ENCODE measurements at places on chromosomes 3 and 15.
A peak's percentile ranks its signal among the peaks of the same experiment; 100 is the strongest.

GRCh38 chr3:161770484-161771386, 274.1 kb downstream of the OTOL1 start:
- no peak for DNase-seq

DNA sequence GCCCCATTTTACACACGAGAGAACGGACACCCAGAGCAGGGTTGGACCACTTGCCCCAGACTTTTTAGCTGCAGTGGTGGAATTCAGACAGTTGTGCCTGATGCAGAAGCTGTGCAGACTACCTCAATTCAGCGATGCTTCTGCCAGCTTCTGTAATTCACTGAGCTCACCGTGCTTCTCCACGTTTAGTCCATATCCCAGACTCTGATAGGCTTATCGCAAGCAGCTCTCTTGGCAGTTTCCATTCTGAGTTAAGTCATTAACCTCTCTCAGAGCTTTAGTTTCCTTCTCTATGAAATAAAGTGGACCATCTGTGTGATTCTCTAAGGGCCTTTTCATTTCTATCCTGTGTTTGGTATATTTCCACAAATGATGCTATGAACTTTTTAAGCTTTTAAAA, 37.1 kb downstream of the ABHD17C start:
- no peak for DNase-seq

- DNase-seq: no peak
Measured at GRCh38 chr3:107345822-107346405, 31.3 kb upstream of the CCDC54 start.

- DNase-seq: no peak
Measured at GRCh38 chr15:84603630-84604379, 3.0 kb downstream of the ZSCAN2 start.

DNA sequence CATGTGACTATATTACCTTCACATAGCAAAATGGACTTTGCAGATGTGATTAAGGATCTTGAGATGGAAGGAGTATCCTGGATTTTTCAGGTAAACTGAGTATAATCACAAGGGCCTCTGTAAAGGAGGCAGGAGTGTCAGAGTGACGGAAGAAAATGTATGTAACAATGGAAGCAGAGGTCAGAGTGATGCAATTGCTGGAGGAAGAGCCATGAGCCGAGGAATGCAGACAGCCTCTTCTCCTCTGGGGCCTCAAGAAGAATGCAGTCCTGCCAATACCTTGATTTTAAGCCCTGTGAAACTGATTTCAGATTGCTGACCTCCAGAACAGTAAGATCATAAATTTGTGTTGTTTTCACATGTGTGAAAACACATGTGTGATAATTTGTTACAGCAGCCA, 15.1 kb downstream of the HEMK1 start:
- DNase-seq: no peak

DNA sequence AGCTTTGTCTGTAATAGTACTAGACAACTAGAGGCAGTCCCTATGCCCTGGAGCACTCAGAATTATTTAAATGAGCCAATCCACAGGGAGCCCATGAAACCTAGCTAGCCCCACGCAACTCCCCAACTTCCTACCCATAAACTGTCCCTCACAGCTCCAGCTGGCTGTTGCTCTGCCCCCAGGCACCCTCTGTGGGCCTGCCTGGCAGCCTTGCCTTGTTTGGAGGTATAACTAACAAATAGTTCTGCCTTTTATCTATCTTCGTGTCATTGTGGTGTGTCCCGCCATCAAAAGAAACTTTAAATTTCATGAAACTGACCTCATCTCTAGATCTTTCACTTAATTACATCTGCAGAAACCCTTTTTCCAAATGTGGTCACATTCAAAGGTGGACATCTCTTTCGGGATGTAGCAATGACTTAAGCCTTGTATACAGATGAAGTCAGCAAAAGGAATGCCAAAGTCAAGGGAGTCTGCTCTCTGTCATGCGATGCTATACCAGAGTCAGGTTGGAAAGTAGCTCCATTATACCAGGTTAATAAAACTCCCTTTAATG, 1.8 kb upstream of the RTP3 start:
- DNase-seq: no peak

GRCh38 chr3:50297896-50298725, 1.1 kb downstream of the HYAL3 start:
- DNase-seq: no peak

DNA sequence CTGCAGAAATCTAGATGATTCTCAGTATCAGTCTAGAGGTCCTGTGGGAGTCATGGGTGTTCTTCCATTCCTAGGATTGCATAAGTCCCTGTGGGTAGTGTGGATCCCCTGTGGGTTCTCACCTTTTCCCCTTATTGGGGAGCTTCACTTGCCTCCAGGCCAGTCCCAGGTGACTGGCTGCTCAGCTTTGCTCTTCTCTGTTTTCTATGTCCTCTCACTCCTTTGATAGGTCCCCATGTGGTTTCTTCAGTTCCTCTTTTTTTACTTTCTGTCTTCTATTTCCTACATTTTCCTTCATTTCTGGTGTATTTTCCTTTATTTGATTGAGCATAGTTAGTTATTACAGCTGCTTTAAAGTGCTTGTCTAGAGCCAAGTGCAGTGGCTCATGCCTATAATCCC, 10.9 kb downstream of the TEX55 start:
- DNase-seq: no peak

GRCh38 chr15:63231706-63232105, 42.3 kb downstream of the RAB8B start:
- DNase-seq: no peak

DNA sequence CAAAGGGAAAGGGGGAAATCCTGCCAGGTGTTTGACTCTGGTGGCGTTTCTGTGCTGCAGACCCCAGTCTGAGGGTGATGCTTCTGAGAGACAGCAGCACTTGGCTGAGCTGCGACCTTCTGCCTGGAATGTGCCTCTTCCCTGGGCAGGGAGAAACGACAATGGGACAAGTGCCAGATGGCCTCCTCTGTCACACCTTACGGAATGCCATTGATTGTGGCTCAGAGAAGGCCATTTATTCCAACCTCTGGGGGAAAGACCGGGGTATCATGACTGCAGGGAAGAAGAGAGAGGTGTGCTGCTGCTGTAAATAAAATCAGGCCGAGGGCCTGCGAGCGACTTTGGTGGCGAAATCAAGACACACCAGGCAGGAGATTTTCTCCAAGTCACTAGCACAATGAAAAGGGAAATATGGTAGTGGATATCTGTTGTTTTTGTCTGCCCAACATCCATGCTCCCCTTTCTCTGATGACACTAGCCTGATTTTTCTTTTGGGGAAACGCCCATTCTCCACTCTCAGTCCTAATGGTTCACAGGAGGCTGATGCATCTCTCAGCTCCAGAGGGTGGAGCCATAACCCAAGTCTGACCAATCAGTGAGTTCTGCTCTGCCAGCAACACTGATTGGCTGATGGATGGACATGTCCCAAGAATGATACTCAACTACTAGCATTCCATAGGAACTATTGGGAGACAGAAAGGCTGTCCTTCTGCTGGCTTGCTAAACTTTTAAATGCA, 336.1 kb downstream of the FOXP1 start:
- no peak for DNase-seq

GRCh38 chr3:105394177-105394576, 27.5 kb downstream of the ALCAM start:
- no peak for DNase-seq

DNA sequence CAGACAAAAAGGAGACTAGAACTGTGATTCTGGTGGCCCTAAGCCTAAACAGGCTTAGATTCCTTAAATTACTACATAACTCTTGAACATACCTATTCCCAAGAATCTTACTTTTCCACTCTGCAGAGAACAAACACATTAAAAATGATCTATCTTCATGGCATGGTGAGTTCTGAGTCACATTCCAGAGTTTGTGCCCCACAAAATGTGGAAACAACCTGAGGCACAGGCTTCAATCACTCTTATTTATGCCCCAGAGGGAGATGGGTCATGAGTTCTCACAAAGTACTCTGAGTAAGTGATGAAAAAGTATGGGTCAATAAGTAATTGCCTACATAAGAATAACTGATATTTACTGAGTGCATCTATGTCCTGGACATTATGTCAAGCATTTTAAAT, 137.5 kb upstream of the SLC2A2 start:
- no peak for DNase-seq

- peak; percentile 69 for DNase-seq
Measured at GRCh38 chr15:31360843-31361763, 34.5 kb downstream of the KLF13 start.

GRCh38 chr3:116000311-116000710, 377.0 kb downstream of the GAP43 start:
- no peak for DNase-seq

GRCh38 chr3:102123590-102124190, 274.4 kb downstream of the NFKBIZ start:
- DNase-seq: no peak

DNA sequence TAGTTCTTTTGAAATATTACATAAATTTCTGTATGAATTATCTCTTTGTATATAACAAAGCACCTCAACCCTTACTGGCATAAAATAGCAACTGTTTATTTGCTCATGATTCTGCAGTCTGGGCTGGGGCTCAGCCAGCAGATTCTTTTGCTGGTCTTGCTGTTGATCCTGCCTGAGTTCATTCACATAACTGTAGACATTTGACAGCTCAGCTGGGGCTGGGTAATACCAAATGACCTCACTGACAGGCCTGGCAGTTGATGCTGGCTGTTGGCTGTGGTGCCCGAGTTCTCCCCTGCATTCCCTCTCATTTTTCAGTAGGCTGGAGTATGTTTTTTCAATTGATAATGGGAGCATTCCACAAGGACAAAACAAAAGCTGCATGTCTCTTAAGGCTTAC, 449.9 kb upstream of the GOLIM4 start:
- DNase-seq: no peak

DNA sequence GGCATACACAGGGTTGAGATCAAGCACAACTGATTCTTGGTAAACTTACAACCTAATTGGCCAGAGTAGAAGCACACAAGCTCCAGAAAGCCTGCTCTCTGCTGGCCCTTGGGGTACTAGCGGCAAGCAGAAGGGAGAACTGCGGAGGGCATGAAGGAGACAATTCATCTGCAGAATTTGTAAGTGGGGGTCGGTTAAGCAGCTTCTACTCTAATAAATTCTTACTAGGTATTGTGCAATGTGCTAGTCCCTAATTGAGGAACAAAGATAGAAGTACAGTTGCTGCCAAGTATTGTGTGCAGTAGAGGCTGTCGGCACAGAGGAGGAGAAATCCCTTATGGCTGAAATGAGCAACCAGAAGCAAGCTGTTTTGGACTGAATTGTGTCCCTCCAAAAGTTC, 91.2 kb upstream of the VEPH1 start:
- no peak for DNase-seq

- no peak for DNase-seq
Measured at GRCh38 chr3:183266454-183266853, 13.4 kb downstream of the B3GNT5 start.

GRCh38 chr3:60147249-60147950, 1097.6 kb upstream of the CFAP20DC start:
- DNase-seq: no peak

DNA sequence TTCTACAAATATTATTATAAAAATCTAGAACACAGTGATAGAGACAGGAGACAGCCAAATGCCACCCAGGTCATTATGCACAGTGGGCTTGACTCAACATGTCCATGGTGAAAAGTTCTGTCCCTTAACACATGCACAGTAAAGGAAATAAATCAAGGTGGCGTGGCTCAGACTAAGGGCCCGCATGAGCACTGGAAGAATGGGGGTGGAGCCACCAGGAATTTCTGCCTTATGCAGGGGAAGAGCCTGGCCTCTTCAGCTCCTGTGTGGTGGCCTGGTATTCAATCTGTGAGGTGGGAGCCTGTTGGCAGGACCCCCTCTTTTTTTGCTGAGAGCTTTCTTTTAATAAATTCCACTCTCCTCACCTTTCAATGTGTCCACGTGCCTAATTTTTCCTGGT, 17.2 kb upstream of the SPG21 start:
- no peak for DNase-seq

DNA sequence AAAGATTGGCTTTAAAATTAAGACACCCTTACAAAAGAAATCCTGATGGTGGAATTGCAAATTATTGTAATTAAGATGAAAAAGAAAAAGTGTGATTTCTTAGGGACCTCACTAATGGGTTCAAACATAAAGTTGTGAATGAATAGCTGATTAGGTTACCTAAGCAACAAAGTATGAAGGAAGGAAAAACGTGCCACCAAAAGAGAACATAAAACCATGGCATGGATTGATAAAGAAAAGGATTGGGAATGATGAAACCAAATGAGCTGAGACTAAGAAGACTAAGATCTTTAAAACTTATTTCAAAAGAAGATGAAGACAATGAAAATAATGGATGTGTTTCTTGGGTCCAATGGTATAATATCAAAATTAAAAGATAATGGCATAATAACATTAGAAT, 32.2 kb upstream of the GUCA1C start:
- DNase-seq: no peak

- no peak for DNase-seq
Measured at GRCh38 chr3:7038394-7038793, 177.5 kb downstream of the GRM7 start.

DNA sequence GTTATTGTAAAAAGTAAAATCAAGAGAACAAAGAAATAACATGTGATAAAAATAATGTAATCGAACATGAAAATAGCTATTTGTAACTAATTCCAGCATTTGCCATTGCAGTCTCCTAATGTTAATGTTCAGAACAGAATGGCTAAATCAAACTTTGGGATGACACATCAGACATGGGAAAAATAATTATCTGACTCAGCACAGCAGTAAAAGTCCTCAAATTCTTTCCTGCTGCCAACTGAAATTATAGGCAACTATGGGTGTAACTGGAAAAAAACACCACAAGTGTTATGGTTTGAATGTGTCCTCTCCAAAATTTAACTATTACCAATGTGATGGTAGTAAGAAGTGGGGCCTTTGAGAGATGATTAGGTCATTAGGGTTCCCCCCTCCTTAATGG, 446.7 kb downstream of the C3orf38 start:
- no peak for DNase-seq

DNA sequence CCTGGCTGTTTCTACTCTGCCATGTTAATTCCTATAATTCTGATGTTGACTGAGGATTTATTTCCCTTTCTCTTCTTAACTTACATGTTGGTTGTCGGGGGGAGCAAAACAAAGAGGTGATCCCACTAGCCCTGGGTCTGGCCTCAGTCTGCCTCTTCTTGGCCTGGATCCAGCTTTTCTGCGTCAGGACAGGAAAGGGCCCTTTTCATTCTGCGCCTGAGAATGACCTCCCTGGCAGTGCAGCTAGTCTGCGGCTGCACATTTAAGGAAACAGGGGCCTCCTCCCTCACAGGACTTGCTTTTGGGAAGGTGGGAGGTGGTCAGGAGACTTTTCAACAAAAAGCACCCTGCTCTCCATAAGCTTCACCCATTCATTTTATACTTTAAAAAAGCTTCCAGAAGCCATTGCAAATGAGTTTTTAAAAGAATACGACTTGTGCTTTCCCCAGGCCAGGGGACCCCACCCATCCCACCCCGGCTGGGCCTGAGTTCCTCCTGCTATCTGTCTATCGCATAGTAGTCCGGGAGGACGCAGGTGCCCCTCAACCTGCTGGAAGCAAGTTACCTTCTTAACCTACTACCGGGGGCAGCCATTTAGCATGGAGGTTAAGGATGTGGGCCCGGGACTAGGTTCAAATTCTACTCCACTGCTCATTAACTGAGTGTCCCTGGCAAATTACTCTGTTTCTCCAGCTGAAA, 21.3 kb upstream of the EHD4 start:
- no peak for DNase-seq

GRCh38 chr15:79812541-79812940, 84.3 kb downstream of the MTHFS start:
- no peak for DNase-seq

GRCh38 chr3:186099178-186099577, 9.7 kb downstream of the ETV5 start:
- DNase-seq: no peak
